ENCODE measurements at places on chromosomes 7 and 10. TPM values are rescaled to one million over a fixed set of nuclear protein-coding genes. Genes with fewer than 3 reads are reported as not detected.

DNA sequence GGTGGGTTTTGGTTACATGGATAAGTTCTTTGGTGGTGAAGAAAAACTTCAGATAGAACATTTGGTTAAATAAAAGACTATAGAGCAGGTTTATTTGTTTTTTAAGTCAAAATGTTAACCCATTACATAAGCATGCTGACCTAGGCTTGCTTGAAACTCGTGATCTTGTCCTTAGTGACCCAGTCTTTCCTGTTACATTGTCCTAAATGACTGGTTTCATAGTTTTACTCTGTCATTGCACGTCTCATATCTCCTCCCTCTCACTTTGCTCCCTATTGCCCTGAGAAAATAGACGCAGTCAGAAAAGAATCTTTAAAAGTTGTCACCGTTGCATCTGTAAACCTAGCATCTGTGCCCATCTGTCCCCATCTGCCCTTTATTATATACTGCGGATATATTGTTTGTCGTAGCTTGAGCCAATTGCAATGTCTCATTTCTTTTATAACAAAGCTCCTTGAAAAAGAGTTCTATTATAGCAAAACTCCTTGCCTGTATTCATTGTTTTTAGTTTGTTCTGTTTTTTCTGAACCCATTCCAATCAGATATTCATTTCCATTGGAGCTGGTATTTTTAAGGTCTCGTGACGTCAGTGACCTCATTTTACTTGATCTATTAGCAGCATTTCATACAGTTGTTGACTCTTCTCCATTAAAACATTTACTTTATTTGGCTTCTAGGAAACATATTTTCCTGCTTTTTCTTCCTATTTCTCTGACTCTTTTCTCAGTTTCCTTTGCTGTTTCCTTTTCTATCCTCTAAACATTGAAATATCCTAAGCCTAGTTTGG, 57.3 kb downstream of the HELLS start:
- no peaks in the 10 kb centered on the region for H3K27me3 ChIP-seq
- no peak for DNase-seq
- no peaks in the 10 kb centered on the region for H3K36me3 ChIP-seq
- no peaks in the 10 kb centered on the region for H3K4me1 ChIP-seq
- H3K27ac ChIP-seq: no peak overlapping the region

GRCh38 chr10:15571575-15571974, 148.1 kb downstream of the ITGA8 start:
- no peaks in the 10 kb centered on the region for H3K4me1 ChIP-seq
- no peaks in the 10 kb centered on the region for H3K36me3 ChIP-seq
- no peak for DNase-seq

DNA sequence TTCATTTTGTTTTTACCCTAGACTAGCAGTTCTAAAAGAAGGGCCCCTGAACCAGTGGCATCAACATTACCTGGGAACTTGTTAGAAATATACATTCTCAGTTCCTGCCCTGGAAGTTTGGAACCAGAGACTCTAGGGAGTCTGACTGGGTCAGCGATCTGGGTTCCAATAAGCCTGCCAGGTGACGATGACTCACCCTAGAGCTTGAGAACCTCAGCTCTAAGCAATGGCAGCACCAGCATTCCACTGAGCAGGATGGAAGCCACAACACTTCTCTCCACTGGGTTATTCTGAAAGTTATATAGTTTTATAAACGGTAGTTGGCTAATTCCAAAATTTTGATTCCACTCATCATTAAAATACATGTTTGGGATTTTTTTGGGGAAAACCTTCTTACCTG, 97.0 kb upstream of the AMPH start:
- H3K36me3 ChIP-seq: peaks cover 5% of the 10 kb centered on the region
- H3K4me3 ChIP-seq: no peak overlapping the region
- no peak overlapping the region for H3K27ac ChIP-seq
- H3K27me3 ChIP-seq: no peaks in the 10 kb centered on the region
- no peaks in the 10 kb centered on the region for H3K4me1 ChIP-seq

Gene UFSP1
- 3.1 TPM for total RNA-seq

Gene KLF14
- total RNA-seq: not detected

All from CD8-positive, alpha-beta memory T cell (primary cell).